ENCODE measurements at places on chromosomes 2 and 18.
A peak's percentile ranks its signal among the peaks of the same experiment; 100 is the strongest.

DNA sequence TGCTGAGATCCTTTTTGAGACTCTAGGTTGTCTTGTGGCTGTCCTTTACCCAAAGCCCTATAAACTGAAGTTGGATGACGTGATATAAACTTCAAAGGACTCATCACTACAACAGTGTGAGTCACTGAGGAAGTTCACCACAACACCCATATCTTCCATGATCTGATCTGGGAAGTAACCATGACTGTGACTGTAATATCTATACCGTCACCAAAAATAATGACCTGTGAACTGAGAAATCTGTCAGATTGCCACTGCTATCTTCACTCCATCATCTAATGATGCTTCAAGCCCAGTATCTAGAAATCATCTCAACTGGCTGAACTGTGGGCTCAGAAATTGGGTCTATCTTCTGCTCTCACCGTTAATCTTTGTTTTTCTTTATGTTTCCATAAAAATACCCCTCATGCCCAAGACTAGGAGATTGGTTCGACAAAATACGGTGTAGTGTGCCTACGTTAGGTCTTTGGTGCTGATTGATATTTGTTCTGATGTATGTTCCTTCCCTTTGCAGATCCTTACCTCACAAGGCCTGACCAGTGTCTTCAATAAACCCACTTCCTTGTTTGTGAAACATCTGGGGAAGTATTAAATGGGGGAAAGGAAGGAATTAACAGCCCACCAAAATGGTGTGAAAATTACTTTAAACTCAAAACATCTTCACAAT, 78.2 kb downstream of the MYL12B start:
- peak; percentile 75 for DNase-seq

GRCh38 chr2:208501206-208501605, 94.6 kb downstream of the PTH2R start:
- peak; percentile 1 for DNase-seq

- DNase-seq, result no peak
These were observed 1.4 kb upstream of the ZNF638 start for GRCh38 chr2:71330155-71330554.

GRCh38 chr2:127769587-127769986, 41.4 kb downstream of the WDR33 start:
- DNase-seq, result no peak

- DNase-seq, result no peak
These were observed 57.8 kb downstream of the HPCAL1 start for GRCh38 chr2:10360460-10360849.

GRCh38 chr18:65946777-65947176, 196.0 kb downstream of the CDH7 start:
- DNase-seq, result no peak

DNA sequence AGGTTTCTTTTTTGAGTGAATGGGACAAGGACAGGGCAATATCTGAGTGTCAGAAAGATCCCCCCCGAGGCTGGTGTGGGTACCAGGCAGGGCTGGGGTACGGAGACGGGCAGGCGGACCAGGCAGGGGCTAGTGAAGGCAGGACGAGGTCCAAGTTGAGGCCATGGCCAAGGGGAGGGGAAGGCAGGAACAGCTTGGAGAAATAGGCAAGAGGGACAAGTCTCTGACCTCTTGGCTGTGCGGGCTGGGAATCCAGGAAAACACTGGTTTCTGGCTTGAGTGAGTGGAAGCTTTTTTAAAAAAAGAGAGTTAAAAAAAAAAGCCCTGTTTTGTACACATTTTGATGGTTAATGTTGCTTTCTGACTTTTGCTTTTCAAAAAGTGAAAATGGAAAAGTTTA, 30.3 kb downstream of the ASAP2 start:
- no peak for DNase-seq

DNA sequence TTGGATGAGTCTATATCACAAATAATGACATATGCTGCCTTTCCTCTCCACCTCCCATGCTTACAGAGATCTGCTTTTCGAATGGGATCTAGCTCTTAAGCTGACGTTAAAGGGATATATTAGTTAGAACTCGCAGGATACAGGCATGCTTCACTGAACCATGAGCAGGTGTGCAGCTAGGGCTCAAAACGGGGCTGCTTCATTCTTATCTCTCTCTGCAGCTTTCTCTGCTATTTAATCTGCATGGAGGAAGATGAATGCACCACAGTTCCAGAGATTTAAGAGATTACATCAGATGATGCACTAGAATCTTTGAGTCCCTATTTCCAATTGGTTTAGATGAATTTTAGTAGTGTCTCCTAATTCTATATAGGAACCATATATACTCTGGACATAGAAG, 327.0 kb downstream of the RAD51AP2 start:
- no peak for DNase-seq

GRCh38 chr2:235900631-235901030, 267.6 kb downstream of the GBX2 start:
- peak; percentile 12 for DNase-seq

- DNase-seq, result no peak
These were observed 213.3 kb downstream of the MBD5 start for GRCh38 chr2:148234143-148234542.

DNA sequence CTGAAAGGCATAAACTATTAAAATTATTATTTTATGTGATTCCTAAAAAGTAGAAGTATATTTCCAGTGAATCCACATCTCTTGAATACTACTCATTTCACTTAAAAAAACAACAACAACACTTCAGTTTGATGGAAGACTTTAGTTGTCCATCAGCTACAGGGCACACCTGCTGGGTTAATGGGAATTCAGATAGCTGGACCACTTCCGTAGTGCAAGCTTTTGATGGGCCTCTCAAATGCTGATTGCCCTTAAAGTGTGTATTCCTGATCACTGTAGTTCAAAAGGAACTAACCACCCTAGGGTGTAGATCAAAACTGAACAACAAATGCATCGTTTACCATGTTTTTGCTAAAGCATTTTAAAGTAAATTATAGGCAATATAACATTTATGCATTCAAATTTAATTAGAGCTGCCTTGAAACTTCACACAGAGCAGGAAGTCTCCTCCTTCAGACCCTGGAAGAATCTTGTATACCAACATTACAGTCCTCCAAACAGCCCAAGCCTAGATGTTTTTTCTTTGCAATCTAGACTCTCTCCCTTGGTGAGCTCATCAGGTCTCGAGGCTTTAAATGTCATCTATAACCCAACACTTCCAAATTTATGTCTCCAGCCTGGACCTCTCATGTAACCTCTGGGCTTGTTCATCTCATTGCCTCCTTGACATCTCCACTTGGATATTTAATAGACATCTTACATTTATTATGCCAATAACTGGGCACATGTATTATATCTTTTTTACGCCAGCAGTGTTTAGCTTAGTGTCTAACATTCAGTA, 510.1 kb upstream of the SLC39A10 start:
- no peak for DNase-seq

DNA sequence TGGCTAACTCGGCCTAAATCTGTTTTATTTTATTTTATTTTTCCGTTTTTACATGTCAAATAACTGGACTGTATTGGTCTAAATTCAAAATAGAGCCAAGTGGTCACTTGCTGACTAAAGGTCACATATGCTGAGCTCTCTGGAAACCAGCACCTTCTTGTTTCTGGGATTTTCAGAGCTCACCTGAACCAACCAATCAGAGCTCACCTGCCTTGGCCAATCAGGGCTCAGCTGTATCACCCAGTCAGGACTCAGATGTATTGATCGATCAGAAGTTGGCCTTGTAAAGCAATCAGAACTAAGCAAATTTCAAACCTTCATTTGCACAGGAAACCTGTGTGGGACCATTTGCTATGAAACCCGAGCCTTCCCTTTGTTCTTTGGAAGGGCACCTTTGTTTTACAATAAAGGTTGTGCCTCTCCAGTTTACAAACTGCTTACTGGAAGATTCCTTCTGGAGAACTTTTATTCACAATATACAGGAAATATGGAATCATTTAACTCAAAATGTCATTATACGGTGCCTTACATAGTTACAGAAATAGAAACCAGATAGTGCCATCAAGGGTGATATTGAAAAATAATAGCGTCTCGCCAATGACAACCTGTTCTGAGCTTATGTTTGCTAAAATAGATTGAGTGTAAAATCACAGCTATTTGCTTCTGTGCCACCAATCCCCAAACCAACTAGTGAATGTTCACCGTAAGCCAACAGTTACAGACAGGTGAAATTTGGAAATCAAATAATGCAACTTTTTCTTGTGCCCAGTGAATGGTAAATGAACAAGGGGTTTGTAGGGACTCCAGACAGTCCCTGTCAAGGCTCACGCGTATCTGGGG, 17.3 kb upstream of the PSD4 start:
- DNase-seq, result no peak

Data from iris pigment epithelial cell (primary cell).